Lower lobe of right lung (tissue), 2 donors: ENCODE measurements at places on chromosomes 6 and 20. TPM values are rescaled to one million over a fixed set of nuclear protein-coding genes. Genes with fewer than 3 reads are reported as not detected.

DNA sequence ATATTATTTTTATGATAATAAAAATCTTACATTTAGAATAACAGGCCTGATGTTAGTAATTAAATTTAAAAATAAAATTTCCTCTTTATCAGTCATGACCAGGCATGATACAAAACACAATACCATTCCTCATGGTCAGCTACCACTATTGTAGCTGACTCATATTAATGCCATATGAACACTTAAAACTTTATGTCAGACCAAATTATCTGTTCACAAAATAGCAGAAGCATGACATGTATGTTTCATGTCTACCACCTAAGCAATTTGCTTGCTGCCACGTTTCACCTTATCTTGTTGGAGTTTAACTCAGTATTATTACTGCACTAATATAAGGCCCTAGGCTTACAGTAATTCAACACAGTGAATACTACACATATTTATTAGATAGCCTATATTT lies 65.7 kb downstream of the HTR1B start:
- H3K4me3 ChIP-seq = no peak overlapping the region
- H3K4me1 ChIP-seq = no peaks in the 10 kb centered on the region
- H3K36me3 ChIP-seq = no peaks in the 10 kb centered on the region

The CST5 gene
- not detected for total RNA-seq

DNA sequence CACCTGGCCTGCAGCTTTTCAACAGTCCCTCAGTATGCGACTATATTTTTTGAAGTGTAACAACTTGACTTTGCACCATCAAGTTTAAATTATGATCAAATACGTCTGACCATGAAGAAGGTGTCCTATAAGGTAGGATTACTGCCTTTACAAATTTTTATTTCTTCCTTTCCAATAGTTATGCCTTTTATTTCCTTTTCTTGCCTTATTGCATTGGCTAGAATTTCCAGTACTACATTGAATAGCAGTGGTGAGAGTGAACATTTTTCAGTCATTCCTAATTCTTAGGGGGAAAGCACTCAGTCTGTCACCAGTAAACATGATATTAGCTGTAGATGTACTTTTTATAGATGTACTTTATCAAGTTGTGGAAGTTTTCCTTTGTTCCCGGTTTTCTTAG lies 81.4 kb downstream of the IRAK1BP1 start:
- DNase-seq = no peak
- H3K27ac ChIP-seq = no peak overlapping the region
- no peak overlapping the region for H3K4me3 ChIP-seq
- H3K27me3 ChIP-seq = no peaks in the 10 kb centered on the region
- H3K36me3 ChIP-seq = peaks cover 96% of the 10 kb centered on the region

DNA sequence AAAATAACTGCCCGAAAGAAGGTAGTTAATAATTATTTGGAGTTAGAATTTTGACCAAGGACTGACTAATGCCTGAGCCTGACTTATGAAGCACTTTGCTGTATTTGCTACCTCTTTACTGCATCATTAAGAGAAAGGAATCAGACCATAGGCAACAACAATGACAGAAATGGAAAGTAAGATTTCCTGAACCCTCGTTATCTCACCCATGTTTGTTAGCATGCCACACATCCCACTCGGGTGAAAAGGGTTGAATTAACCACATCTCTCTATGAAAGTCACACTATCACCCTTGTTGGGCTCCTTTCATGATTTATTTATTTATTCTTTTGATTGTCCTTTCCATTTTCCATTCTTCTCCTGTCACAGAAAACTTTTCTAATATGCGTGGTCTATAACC lies 59.6 kb downstream of the OLIG3 start:
- no peak overlapping the region for H3K4me3 ChIP-seq
- no peaks in the 10 kb centered on the region for H3K27me3 ChIP-seq
- H3K4me1 ChIP-seq = no peaks in the 10 kb centered on the region
- H3K27ac ChIP-seq = no peak overlapping the region
- no peaks in the 10 kb centered on the region for H3K36me3 ChIP-seq

The RIMS1 gene
- total RNA-seq = 3.8 TPM

The BNIP5 gene
- total RNA-seq = not detected

DNA sequence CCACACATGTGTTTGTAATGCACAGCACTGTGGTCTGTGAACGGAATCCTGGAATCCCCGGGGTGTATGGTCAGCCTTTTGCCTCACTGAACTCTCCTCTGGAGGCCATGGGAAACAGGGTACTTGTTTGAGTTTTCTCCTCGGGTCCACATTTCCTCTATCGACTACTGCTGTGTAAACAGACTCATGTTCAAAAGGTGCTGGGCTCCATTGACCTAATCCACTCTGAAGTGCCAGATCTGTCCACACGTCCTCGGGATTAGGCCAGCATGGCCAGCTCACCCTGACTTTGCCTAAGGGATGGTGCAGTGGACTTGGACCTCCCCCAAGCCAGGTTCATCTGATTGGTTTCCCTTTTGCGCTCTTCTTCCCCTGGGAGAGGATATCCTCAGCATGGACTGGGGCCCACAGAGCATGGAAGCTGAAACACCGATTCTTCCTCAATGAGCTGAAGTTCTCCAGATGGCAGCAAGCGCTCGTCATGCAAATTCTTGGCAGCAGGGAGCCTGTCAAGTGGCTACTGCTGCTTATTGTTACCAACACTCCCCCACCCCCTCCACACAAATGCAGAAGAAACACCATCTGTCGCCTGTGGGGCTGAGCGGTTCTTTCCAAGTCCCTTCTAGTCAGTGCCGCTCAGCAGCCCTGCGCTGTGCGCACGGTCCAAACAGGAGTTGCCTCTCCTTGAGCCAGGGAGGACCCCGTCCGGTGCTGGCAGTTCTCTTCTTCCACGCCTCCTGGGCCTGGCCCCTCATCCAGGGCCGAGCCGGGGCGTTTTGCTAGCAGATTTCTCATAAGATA lies 292.6 kb upstream of the MARCKS start:
- H3K4me3 ChIP-seq = peak overlapping the region; percentile 9
- H3K4me1 ChIP-seq = peaks cover 5% of the 10 kb centered on the region
- peak overlapping the region; percentile 38 for H3K27ac ChIP-seq
- peak; percentile 62 for DNase-seq
- H3K27me3 ChIP-seq = no peaks in the 10 kb centered on the region

The DZANK1 gene
- 3.4 TPM for total RNA-seq

GRCh38 chr6:21359926-21360325 lies 233.6 kb upstream of the SOX4 start:
- H3K27me3 ChIP-seq = no peaks in the 10 kb centered on the region
- DNase-seq = no peak
- H3K36me3 ChIP-seq = no peaks in the 10 kb centered on the region
- H3K4me1 ChIP-seq = no peaks in the 10 kb centered on the region
- H3K27ac ChIP-seq = no peak overlapping the region

The MSH5 gene
- 14.9 TPM for total RNA-seq

DNA sequence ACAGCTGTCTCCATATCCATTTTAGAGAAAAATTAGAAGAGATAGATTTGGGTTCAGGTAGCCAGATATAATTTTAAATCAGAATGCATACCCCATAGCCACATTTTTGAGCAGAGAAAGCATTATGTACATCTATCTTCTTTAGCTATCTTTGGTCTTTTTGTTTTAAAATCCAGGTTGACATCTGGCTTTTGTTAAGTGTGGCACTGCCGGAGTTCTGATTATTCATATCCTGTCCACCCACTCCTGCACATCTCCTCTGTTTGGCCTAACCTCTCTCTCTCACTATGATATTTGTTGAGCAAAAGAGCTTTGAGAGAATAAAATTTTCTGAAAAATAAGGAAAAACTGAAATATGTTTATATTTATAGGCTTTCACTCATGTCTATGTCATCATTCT lies 189.7 kb downstream of the PACRG start:
- no peaks in the 10 kb centered on the region for H3K4me1 ChIP-seq
- no peaks in the 10 kb centered on the region for H3K27me3 ChIP-seq
- DNase-seq = no peak
- no peak overlapping the region for H3K4me3 ChIP-seq
- no peaks in the 10 kb centered on the region for H3K36me3 ChIP-seq

- no peaks in the 10 kb centered on the region for H3K36me3 ChIP-seq
- H3K4me3 ChIP-seq = no peak overlapping the region
- no peaks in the 10 kb centered on the region for H3K4me1 ChIP-seq
- H3K27me3 ChIP-seq = no peaks in the 10 kb centered on the region
- H3K27ac ChIP-seq = no peak overlapping the region
- no peak for DNase-seq
Measured at GRCh38 chr6:76684875-76685274, 612.4 kb upstream of the IMPG1 start.

- H3K27ac ChIP-seq = no peak overlapping the region
- no peak for DNase-seq
- no peak overlapping the region for H3K4me3 ChIP-seq
- H3K4me1 ChIP-seq = no peaks in the 10 kb centered on the region
Measured at GRCh38 chr6:93785694-93786030, 366.3 kb upstream of the EPHA7 start.

GRCh38 chr6:169956580-169956979 lies 205.2 kb downstream of the ERMARD start:
- H3K27me3 ChIP-seq = peaks cover 23% of the 10 kb centered on the region
- peaks cover 14% of the 10 kb centered on the region for H3K4me1 ChIP-seq
- DNase-seq = no peak
- H3K4me3 ChIP-seq = no peak overlapping the region
- no peaks in the 10 kb centered on the region for H3K36me3 ChIP-seq
